ENCODE measurements at places on chromosomes 12 and 14.
A peak's percentile ranks its signal among the peaks of the same experiment; 100 is the strongest.

DNA sequence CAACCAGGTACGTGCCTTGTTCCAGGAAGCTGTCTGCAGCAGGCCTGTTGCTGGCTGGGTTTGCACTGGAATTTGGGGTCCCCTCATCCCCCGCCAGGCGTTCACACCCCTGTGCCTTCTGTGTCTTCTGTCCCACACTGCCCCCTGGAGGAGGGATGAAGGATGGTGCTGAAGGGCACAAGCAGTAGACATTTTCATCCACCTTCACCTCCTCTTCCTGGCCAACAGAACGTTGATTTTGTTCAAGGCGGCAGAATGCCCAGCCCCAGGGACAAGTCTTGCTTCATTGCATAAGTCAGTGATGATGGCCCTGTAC, 122.1 kb downstream of the CALM1 start:
- peak; percentile 34 for DNase-seq

GRCh38 chr12:128383357-128383937, 116.5 kb downstream of the TMEM132C start:
- DNase-seq, result no peak

DNA sequence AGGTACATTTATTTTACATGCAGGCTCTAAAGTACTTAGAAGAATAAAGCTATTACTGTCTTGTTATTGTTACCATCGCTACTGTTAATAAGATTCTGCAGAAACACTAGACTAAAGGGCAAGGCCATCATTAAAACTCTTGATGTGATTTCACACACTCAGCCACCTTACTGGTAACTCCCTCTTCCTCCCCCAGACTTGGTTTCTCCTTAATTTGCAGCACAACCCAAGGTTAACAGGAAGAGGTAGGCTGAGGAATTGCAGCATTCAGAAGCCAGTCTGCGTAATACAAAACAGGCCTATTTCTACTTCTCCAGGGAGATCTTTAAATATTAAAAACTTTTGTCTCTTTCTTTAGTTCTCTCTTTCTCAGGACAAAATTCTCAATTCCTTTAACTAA, 210.3 kb downstream of the BTG1 start:
- DNase-seq, result no peak

GRCh38 chr12:126219139-126219538, 1153.9 kb downstream of the AACS start:
- DNase-seq, result no peak

- DNase-seq, result no peak
Observed at GRCh38 chr14:71702786-71703185, 229.4 kb upstream of the RGS6 start.
